CD4-positive, alpha-beta T cell treated with Interferon alpha-2 for 1 hour (primary cell): ENCODE measurements at places on chromosomes 3 and 15.

DNA sequence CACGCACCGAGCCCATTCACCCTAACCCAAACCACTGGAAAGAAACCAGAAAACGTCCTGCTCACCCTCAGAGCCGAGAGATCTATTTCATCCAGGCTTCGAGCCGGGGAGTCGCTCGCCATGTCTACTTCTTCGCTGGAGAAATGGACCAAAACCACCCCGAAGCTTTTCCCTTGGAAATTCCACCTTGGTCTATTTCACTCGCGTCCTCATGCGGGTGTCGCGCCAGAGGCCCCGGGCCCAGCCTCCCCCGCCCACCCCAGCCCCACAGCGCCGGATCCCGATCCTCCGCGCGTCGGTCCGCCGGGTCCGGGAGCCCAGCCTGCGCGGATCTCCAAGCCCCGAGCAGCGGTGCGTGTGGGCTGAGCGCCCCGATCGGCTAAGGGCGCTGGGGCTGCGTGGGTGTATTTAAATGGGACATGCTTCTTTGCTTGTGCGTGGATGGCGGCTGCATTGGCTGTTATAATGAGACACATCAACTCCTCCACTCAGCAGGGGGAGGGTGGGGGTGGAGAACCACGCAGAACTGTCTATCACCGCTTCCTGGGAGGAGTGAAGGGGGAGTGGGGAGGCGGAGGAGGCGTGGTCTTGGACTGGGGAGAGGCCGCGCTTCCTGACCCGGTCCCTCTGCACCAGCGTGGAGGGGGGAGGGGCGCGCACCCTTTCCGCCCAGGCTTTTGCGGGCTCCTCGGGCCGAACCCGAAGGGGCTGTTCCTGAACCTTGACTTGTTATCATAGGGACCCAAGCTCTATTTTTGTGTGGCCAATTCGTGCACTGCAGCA is at the start of gene TNIK:
TNIK (minus strand) TSS at position 464 of the 783 bp plus-strand sequence; CDS start at position 122, 342 bp downstream.
- DNase-seq: peak; percentile 94

DNA sequence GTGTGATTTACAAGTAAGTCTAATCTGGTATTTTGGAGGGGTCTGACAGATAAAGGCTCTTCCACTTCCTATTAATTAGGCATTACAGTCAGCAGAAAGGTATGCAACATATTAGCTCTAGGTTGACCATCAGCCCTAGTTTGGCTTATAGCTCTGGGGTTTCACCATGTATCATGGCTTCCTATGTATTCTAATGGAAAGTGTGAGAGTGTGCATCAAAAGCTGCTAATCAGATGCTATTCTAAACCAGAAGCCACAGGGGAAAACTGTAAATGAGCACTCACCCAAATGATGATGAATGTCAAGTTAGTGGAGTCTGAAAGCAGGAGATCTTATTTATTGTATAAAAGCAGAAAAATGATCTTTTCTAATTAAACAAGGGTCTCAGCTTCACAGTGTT is 149.2 kb upstream of the MITF start:
- no peak for DNase-seq

- DNase-seq: no peak
Observed at GRCh38 chr3:18900994-18901393, 247.3 kb upstream of the KCNH8 start.

DNA sequence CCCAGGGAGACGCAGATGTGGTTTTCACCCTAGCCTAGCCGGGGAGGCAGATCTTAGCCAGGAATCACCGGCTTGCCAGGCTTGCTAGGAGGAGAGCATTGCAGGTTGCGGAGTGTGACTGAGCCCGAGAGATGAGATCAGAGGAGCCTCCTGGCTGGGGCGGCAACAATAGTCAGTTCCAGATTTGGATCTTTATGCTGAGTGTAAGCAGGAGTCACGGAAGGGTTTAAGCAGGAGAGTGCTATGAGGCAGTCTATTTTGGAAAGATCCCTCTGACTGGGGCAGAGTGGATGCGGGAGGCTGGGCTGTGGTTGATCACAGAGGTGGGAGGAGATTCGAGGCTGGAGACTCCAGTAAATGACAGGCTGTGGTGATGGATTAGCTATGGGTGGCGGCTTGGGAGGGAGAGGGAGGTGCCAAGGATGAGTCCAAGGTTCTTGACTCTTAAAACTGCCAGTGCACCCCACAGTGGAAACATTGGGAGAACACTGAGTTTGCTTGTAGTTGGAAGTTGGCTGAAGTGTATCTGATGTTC is 10.4 kb upstream of the BAHD1 start:
- no peak for DNase-seq

GRCh38 chr15:38945551-38946298 is 381.1 kb upstream of the RASGRP1 start:
- no peak for DNase-seq

- peak; percentile 58 for DNase-seq
Observed at GRCh38 chr15:81480645-81481053, 106.6 kb upstream of the TMC3 start.

GRCh38 chr3:43914269-43914668 is 223.5 kb downstream of the ABHD5 start:
- DNase-seq: no peak

GRCh38 chr15:58510715-58511598 is 79.2 kb downstream of the LIPC start:
- no peak for DNase-seq

- DNase-seq: peak; percentile 5
Observed at GRCh38 chr3:153373606-153374005, 211.6 kb downstream of the RAP2B start.

GRCh38 chr15:35998663-35999602 is 453.0 kb upstream of the DPH6 start:
- no peak for DNase-seq

DNA sequence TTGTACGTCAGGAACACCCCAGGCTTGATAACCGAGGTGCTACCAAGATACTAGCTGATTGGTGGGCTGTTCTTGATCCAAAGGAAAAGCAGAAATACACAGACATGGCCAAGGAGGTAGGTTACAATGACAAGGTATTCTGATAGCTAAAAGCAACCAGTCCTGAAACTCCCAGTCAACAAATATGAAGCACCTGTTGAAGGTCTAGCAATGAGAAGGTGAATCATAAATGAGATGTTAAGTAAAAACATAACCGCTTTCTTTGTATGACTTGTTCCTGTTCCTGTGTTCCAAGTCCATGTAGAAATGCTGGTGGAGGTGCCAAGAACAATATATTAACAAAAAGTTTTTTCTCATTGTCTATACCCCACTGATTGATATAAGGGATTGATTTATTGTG is 194.0 kb downstream of the BBX start:
- DNase-seq: no peak

DNA sequence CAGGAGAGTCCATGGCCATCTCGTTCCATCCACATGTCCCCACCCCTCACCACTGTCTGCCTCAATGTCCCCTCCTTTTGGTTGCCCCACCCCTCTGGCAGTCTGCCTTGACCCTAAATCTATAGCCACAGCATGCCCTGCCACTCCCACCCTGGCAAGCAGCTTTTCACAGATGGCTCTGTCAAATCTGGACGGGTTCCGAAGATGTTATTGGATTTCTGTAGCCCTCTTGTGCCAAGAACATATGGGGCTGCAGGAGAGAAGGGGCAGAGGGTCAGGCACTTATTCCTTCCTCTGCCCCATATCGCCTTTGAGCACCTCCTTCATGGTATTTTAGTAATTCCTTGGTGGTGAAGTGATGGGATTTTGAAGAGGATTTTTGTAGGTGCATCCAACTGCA is 57.1 kb downstream of the EPHB1 start:
- no peak for DNase-seq

- DNase-seq: no peak
Observed at GRCh38 chr3:127291611-127292010, 3.8 kb upstream of the PRR20G start.

DNA sequence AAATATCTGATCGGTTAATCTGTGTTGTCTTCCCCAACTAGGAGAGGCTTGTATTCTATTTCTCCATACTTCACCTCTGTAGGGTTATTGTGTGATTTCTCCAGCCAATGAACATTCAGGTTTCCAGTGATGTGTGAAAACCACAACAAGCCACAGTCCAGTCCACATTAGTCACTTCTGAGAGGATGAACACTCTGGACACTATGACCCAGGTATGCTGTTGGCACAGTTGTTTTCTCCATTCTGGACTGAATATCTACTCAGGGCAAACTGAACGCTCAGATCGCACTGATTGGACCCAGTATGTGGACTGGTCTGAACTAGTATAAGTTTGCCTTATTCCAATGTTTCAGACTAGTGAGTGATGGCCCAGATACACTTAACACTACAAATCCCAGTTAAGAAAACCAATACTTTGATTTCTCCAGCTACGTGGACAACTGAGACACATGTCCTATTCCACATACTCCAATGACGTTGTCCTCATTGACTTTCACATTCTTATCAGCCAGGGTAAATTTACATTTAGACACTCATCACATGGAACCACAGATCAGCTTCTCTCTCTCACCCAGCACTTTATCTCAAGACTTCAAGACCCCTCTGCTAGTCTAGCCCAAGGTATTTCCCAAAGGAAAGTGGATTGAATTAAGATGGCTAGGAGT is 587.4 kb upstream of the SGO1 start:
- no peak for DNase-seq

GRCh38 chr15:63041974-63042876 is at the start of gene TPM1:
Gene TPM1 (plus strand): TSS chr15:63042747. CDS start chr15:63042830, 83 bp downstream.
- no peak for DNase-seq

- no peak for DNase-seq
Observed at GRCh38 chr3:159667261-159667660, 321.4 kb upstream of the IL12A start.

DNA sequence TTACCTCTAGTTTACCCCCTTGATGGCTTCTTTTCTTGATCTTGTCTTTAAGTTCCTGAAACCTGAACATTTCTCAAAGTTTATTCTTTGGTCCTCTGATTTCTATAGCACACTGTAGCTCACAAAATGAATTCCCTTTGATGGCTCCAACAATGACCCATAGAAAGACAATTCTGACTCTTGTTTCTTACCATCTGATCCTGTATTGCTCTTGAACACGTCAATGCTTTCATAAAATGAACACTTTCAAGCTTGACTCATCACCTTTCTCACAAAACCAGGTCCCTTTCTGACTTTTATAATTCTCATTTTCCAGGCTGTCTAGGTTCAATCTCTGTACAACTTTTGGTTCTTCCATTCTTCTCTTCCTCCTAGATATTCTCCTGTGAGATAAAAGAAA is 5.7 kb upstream of the GAP43 start:
- no peak for DNase-seq

- no peak for DNase-seq
Observed at GRCh38 chr3:153980252-153980590, 141.0 kb upstream of the ARHGEF26 start.

DNA sequence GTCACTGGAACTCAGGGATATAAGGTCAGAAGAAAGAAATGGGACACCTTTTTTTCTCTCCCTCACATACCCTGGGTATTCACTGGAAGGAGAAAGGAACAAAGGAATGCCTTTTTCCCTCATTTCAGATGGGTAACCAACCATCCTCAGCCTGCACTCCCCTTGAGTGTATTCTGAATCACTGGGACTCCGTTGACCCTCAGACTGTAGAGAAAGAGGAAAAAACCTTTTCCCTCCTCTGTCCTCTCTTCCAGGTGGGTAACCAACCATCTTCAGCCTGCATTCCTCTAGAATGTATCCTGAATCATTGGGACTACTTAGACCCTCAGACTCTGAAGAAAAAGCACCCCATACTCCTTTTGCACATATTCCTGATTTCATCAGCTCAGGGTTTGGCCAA is 11.4 kb downstream of the PRR20G start:
- DNase-seq: no peak

- no peak for DNase-seq
Observed at GRCh38 chr3:18808429-18808828, 339.9 kb upstream of the KCNH8 start.

GRCh38 chr3:42042747-42043098 is 48.4 kb upstream of the TRAK1 start:
- no peak for DNase-seq

DNA sequence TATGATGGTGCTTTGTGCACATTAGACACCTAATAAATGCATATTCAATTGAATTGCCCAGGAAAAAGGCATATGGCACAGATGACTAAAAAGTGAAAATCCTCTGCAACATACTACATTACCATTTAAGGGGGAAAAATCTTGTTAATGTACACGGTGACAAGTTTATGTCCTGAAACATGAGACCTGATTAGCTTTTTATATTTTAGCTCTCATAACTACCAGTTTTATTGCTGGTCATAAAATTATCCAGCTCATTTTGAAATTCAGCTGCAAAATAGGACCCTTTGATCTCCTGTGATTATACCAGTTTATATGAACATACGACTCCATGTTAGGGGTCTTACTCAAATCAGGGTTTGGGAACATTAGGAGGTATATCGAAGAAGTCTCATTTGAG is 684.6 kb upstream of the CCDC54 start:
- DNase-seq: no peak

- no peak for DNase-seq
Observed at GRCh38 chr15:78625606-78626280, 4.9 kb upstream of the CHRNA3 start.

- no peak for DNase-seq
Observed at GRCh38 chr15:36175741-36176291, 403.6 kb upstream of the CDIN1 start.

DNA sequence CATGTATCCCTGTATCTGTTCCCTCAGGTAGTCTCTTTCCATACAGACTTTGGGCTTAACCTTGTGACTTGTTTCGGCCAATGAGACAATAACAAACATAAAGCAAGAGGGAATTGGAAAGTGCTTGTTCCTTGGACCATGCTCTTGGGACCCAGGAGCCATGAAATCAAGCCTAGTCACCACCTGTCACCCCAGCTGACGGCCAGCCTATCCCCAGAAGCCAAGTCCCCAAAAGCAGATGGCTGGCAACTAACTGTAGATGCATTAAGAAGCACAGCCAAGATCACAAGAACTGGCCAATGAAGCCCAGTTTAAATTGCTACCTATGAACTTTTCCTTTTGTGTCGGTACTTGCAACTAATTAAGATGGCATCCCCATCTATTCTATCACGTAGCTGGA is 822.0 kb downstream of the CADM2 start:
- DNase-seq: no peak

GRCh38 chr3:136311968-136312367 is 61.8 kb downstream of the PCCB start:
- DNase-seq: no peak

GRCh38 chr15:19973718-19974117 is 567.9 kb downstream of the GOLGA6L6 start:
- no peak for DNase-seq

GRCh38 chr15:91456251-91456718 is 356.2 kb downstream of the SV2B start:
- no peak for DNase-seq

DNA sequence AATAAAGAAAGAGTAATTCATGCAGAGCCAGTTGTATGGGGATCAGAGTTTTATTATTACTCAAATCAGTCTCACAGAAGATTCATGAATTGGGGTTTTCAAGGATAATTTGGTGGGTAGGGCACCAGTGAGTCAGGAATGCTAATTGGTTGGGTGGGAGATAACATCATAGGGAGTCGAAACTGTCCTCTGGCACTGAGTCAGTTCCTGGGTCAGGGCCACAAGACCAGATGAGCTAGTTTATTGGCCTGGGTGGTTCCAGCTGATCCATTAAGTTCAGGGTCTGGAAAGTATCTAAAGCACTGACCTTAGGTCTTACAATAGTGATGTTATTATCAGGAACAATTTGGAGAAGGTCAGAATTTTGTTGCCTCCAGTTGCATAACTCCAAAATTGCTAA is 998.6 kb upstream of the EPHA6 start:
- no peak for DNase-seq

GRCh38 chr3:5732081-5732480 is 544.6 kb downstream of the EDEM1 start:
- DNase-seq: no peak

- DNase-seq: peak; percentile 14
Observed at GRCh38 chr3:171172070-171172469, 145.6 kb upstream of the SLC2A2 start.

- no peak for DNase-seq
Observed at GRCh38 chr3:73657186-73657585, 32.4 kb upstream of the PDZRN3 start.
